Neural crest cell (in vitro differentiated cells): ENCODE measurements at places on chromosomes 13 and 19. TPM values are rescaled to one million over a fixed set of nuclear protein-coding genes. Genes with fewer than 3 reads are reported as not detected.
A peak's percentile ranks its signal among the peaks of the same experiment; 100 is the strongest.

The N4BP2L1 gene
- 1.6 and 2.0 TPM in 2 replicates for total RNA-seq

The SLC25A42 gene
- total RNA-seq, result 10.5 and 11.1 TPM in 2 replicates

- no peak for DNase-seq
- H3K4me3 ChIP-seq, result no peak overlapping the region
- H3K36me3 ChIP-seq, result peaks cover 6% of the 10 kb centered on the region
- no peaks in the 10 kb centered on the region for H3K27me3 ChIP-seq
Observed at GRCh38 chr13:100602493-100603111, 14.0 kb upstream of the GGACT start.

The FUT1 gene
- total RNA-seq, result 0.51 and 0.59 TPM in 2 replicates

The KLHL1 gene
- 0.23 TPM in 1 of 2 replicates, not detected in the other for total RNA-seq

The ENOX1 gene
- total RNA-seq, result 3.1 and 3.8 TPM in 2 replicates

The GJB6 gene
- total RNA-seq, result not detected in 2 replicates

The CNFN gene
- 2.2 and 3.6 TPM in 2 replicates for total RNA-seq

The INAFM1 gene
- total RNA-seq, result 10.2 and 10.6 TPM in 2 replicates

DNA sequence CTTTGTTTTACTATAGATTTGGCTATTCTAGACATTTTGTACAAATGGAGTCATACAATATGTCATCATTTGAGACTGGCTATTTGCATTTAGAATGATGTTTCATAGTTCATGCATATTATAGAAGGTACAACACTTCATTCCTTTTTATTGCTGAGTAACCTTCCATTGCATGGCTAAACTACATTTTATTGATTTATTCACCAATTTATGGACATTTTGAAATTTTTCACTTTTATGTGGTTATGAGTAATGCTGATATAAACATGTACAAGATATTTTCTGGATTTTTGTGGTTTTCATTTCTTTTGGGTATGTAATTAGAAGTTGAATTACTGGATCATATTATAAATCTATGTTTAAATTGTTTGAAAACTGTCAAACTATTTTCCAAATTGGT lies 710.3 kb upstream of the SLITRK5 start:
- H3K27me3 ChIP-seq, result no peaks in the 10 kb centered on the region
- DNase-seq, result no peak
- H3K27ac ChIP-seq, result no peak overlapping the region
- peaks cover 3% of the 10 kb centered on the region for H3K36me3 ChIP-seq
- H3K4me1 ChIP-seq, result no peaks in the 10 kb centered on the region
- no peak overlapping the region for H3K4me3 ChIP-seq

The EHD2 gene
- total RNA-seq, result 0.30 and 0.47 TPM in 2 replicates

The CYP2A7 gene
- not detected in 2 replicates for total RNA-seq

DNA sequence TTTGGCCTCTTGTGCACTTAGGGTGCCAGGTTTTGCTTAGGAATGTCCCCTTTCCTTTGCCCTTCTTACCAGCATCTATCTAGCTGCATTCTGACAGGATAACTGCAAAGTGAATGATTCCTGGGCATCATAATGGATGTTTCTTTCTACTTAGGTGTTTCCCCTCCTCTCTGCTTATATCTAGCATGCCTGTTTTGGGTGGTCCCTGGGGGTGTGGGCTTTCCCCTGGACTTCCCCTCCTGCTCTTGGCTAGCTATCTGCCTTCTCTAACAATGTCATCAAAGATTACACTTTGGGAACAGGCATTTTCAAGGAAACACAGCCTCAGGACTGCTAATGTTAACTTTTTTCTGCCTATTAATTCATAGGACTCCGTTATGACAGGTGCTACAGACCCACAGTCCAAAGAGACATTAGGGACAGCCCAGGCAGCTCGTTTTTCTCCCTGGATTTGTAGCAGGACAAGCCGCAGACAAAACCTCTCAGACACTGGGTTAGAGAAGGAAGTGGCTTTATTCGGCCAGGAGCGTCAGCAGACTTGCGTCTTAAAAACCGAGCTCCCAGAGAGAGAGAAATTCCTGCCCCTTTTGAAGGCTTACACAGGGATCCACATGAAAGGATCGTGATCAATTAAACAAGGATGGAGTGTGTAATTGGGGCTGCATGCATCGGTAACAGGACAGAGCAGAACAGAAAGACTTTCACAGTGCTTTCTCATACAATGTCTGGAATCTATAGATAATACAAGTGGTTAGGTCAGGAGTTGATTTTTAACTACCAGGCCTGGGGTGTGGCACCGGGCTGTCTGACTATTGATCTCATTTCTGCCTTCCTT lies 17.3 kb downstream of the ZNF700 start:
- peaks cover 75% of the 10 kb centered on the region for H3K36me3 ChIP-seq
- H3K27me3 ChIP-seq, result no peaks in the 10 kb centered on the region
- H3K4me3 ChIP-seq, result no peak overlapping the region
- no peak overlapping the region for H3K27ac ChIP-seq
- H3K4me1 ChIP-seq, result no peaks in the 10 kb centered on the region
- DNase-seq, result no peak

- H3K27ac ChIP-seq, result peak overlapping the region; percentile 60
- peaks cover 25% of the 10 kb centered on the region for H3K4me1 ChIP-seq
- H3K36me3 ChIP-seq, result no peaks in the 10 kb centered on the region
- no peaks in the 10 kb centered on the region for H3K27me3 ChIP-seq
- H3K4me3 ChIP-seq, result peak overlapping the region; percentile 1
- peak; percentile 28 for DNase-seq
Observed at GRCh38 chr19:32824916-32825608, 44.5 kb downstream of the SLC7A9 start.

- H3K4me1 ChIP-seq, result peaks cover 4% of the 10 kb centered on the region
- no peak for DNase-seq
- no peak overlapping the region for H3K4me3 ChIP-seq
- no peaks in the 10 kb centered on the region for H3K36me3 ChIP-seq
- H3K27ac ChIP-seq, result no peak overlapping the region
Observed at GRCh38 chr13:94988654-94989053, 276.3 kb upstream of the SOX21 start.

- H3K27ac ChIP-seq, result peak overlapping the region; percentile 97
- peak overlapping the region; percentile 100 for H3K4me3 ChIP-seq
- H3K36me3 ChIP-seq, result peaks cover 6% of the 10 kb centered on the region
- no peaks in the 10 kb centered on the region for H3K27me3 ChIP-seq
- H3K4me1 ChIP-seq, result peaks cover 35% of the 10 kb centered on the region
- no peak for DNase-seq
Observed at GRCh38 chr19:19192910-19193423, 909 bp downstream of the RFXANK start.

The ACP7 gene
- not detected in 2 replicates for total RNA-seq

DNA sequence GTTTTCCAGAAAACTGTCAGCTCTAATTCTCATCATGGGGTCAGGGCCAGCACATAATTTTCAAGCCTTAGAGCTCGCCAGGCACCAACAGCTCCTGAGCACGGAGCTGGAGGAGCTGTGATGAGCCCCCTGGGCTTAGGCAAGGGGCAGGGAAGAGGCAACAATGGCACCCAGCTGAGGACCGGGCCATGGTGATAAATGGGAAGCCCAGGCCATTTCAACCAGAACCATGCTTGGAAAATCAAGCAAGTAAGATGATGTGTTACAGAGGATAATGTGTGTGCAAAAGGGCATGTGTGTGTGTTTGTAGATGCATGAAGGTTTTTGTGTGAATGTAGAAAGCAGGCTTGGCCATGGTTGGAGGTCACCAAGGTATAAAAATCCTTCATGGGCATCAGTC lies 66.8 kb upstream of the UBAC2 start:
- peak overlapping the region; percentile 27 for H3K27ac ChIP-seq
- H3K36me3 ChIP-seq, result no peaks in the 10 kb centered on the region
- no peak overlapping the region for H3K4me3 ChIP-seq
